ENCODE measurements at places on chromosomes 2 and 18.

GRCh38 chr2:120901201-120901600 lies 165.5 kb downstream of the GLI2 start:
- no peak for DNase-seq

DNA sequence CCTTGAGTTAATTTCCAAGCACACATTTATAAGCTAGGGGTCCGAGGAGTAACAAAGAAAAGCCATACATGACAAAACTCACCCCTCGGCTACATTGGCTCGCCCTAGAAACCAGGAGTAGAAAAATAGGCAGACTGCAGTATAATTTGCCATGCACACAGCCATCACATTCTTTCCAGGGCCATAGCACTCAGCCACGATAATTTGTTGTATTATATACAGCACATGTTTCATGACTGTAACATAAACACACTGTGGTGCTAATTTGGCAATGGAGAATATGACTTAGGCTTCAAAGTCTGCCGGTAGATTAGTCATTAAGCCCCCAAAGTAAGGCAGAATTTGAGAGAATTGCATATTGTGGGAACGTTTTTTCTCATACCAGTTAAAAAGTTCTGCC lies 254.9 kb downstream of the ZNF521 start:
- DNase-seq = no peak

GRCh38 chr2:149020432-149020851 lies 18.1 kb upstream of the LYPD6B start:
- peak; percentile 63 for DNase-seq

- DNase-seq = no peak
Observed at GRCh38 chr2:239824046-239824694, 201.0 kb downstream of the NDUFA10 start.

- no peak for DNase-seq
Observed at GRCh38 chr2:7190587-7191324, 273.5 kb downstream of the RNF144A start.

GRCh38 chr2:102145934-102146333 lies 3.4 kb downstream of the IL1R1 start:
- DNase-seq = no peak

DNA sequence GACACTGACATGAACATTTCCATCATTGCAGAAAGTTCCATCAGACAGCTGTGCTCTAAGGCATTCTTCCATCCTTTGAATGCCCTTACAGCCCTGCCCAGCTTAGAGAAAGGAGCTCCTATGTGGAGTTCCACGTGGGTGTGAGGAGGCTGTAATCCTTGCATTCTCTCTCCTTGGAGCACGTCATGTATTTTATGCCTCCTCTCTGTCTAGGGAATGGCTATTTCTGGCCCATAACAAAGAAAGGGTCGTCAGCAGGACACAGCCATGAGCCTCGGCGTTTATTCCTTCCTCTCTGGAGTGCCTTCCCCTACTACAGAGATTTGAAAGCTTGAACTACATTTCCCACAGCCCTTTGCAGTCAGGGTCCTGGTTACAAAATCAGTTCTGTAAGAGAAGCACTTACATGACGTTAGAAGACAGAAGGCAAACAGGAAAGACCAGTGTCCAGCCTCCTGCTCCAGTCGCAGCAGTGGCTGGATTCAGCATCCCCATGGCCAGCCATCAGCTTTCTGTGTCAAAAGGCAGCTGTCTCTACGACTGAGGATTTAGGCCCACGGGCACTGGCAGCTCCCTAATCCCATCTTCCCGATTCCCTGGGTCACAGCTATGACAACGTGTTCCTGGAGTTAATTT lies 234.9 kb downstream of the TFCP2L1 start:
- no peak for DNase-seq

GRCh38 chr2:187748958-187749357 lies 194.7 kb upstream of the TFPI start:
- DNase-seq = no peak

GRCh38 chr2:158094487-158095092 lies 7.1 kb upstream of the UPP2 start:
- DNase-seq = no peak

DNA sequence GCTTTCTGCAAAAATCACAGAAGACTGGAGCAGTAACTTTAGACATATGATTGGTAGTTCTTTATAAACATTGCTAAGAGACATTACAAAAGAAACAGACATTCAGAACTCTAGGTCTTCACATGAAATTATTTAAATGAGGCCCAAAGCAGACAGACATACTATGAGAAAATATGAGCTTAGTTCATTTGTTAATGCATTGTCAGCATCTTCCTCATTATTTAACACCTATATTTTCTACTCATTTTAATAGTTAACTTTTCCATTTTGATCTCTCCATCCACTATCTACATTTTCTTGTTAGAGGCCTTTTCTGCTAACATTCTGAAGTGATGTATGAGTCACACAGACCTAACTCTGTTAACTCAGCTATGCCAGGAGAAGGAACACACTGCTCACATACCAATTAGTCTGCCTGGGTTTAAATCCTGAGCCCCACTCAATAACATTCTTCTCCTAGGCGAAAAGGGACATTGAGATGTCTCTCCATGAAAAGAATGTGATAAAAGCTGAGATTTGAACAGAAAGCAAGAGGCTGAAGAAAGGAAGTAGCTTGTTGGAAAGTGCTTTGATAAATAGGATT lies 400.3 kb upstream of the PKDCC start:
- no peak for DNase-seq

GRCh38 chr2:69554568-69554967 lies 89.0 kb downstream of the AAK1 start:
- no peak for DNase-seq

DNA sequence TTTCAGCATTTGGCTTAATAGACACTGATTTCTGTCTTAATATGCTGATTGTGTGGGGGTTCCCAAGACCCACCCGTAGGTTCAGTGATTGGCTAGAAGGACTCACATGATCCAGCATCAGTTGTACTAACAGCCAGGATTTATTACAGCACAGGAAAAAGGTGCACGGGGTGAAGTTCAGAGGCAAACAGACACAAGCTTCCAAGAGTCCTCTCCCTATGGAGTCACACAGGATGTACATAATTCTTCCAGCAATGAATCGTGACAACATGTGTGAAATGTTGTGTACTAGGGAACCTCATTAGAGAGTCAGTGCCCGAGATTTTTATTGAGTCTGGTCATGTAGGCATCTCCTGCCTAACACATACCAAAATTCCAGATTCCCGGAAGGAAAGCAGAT lies 52.8 kb downstream of the GALNT1 start:
- DNase-seq = no peak

- no peak for DNase-seq
Observed at GRCh38 chr2:207123335-207123744, 42.4 kb downstream of the KLF7 start.

DNA sequence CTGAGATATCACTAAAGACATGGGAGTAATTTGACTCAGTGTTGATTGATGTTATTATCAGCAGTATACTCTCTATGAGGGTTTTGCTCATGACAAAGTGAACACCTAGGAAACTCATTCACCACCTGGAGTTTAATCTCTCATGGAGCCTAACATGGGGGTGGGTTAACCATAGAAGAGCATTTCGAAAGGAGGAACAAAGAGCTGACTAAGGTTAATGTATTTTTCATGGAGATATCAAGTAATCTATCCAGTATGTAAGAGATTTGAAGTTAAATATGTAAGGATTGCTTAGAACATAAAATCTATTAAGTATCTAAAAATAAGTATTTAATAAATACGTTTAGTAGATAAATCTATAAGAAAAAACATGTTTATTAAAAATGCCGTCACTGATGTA lies 917.8 kb downstream of the EPHA4 start:
- no peak for DNase-seq

DNA sequence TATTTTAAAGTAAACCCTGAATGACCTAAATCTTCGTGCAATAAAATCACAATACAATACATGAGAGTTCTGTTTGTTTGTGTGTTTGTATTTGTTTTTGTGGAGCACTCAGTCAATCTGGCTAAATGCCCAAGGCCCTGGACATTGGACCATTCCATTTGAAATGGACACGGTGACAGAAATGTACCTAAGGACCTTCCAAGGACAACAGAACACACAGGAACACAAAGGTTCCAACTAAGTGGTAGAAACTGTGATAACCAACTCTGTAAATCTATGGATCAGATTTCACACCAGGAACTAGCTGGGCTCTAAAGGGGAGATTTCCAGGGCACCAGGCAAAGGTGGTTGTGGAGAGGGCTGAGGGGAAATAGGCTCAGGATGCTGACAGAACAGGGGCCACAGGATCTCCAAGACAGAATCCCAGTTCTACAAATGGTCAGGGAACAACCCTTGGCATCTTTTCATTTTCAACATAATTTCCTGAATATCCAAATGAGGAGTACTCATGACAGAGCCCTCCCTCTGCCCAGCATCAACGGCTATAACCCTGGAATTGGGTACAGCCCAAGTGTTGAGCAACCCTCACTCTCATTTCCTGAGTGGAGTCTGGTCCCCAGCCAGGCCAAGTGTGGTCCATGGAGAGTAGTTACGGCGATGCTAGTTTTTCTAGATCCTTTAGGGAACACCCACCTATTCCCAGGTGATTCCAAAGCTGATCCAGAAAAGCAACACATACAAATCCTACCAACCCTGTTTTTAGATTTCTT lies 78.4 kb downstream of the NCKAP5 start:
- no peak for DNase-seq

DNA sequence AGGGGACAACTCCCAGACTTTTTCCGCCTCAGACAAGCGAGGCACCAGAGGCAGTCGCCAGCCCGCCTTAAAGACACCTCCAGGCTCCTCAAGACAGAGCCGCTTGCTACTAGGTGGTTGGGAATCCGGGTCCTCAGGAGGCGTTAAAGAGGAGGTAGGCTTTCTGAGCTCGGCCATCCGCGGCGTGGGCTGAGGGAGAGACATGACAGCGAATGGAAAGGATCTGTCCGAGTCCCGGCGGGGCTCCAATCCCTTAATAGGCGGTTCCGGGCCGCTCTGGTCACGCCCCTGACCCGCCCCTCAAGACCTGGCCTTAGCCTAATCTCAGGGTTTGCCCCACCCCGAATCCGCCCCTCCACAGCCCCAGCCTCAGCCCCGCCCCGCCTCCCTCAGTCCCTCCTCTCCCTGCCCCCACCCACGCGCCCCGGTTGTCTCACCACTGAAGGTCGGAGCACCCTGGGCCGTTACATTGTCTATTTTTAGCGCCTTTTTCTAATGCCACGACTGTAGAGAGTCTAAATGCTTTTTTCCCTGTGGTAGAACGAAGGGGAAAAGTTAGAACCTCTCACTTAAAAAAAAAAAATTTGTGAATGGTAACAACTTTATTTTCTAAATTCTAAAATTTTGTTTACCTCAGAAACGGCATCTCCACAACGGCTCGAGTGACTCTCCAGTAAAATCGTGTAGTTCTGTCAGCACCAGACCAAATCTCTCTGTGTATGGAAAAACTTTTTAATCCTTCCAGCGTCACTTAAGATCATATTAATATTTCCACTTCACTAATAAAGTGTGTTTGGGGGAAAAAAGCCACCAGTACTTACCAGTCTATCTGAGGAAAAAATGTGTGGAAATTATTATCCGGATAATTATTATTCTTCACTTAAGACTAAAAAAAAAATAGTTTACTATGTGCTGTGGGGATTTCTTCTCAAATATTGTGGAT lies at the start of gene RAD51AP2:
RAD51AP2 (minus strand) TSS at position 229 of the 943 bp plus-strand sequence; CDS start at position 204, 25 bp downstream.
- peak; percentile 18 for DNase-seq

- DNase-seq = no peak
Observed at GRCh38 chr2:8255448-8255800, 426.4 kb upstream of the ID2 start.

- no peak for DNase-seq
Observed at GRCh38 chr2:181025004-181025403, 44.6 kb downstream of the UBE2E3 start.

- no peak for DNase-seq
Observed at GRCh38 chr18:65257149-65257548, 493.7 kb upstream of the CDH7 start.

DNA sequence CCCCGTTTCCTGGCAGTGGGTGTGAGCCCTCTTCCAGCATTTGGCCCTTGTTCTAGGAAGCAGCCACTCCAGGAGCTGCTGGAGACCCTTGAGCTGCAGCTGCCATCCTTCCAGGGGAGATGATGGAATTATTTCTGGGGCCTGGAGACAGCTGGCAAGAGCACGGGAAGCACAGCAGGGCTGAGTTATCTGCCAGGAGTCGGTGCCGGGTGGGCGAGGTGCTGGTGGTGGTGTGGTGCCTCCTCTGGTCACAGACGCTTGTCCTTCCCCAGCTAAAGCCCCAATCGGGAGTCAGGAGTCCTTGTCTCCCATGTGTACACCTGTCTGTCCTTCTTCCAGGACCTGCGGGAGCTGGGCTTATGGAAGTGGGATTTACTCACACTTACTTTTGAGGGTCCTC lies 36.0 kb downstream of the DPYSL5 start:
- DNase-seq = no peak

- no peak for DNase-seq
Observed at GRCh38 chr2:19829672-19830071, 72.1 kb downstream of the TTC32 start.

DNA sequence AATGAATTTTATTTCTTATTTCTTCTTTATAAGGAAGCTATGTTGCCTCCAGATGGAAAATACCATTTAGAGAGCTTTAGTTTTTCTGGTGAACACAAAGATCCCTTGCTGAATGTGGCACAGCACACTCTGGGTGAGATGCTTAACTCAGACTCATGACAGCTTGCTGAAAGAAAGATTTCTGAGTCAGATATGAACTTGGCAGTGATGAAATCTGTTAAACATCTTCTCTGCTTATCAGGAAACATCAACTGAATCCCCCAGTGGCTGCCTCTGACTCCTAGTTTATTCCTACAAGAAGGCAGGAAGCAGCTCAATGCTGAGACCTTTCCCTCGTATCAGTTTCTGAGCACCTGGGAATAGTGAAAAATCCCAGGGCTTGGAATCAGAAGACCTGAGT lies 162.8 kb downstream of the OSR1 start:
- DNase-seq = no peak

- no peak for DNase-seq
Observed at GRCh38 chr2:48483916-48484315, 46.0 kb upstream of the STON1 start.

GRCh38 chr2:172693037-172693436 lies 42.6 kb upstream of the RAPGEF4 start:
- peak; percentile 10 for DNase-seq

DNA sequence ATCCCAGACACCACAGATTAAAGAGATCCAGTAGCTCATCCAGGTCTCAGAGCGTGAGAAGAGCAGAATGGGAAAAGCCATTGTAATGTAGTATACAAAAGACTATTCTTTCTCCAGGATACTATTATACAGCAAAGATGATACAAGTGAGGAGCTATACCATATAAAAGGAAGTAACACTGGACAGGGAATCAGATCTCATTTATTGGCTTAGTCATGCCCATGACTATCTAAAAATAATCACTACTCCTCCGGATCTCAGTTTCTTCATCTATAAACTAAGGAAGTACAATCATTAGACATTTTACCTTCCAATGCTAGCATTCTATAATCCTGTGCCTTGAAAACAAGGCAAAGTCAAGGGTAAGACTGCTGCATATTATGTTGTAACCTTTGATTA lies 19.4 kb downstream of the KRCC1 start:
- no peak for DNase-seq

DNA sequence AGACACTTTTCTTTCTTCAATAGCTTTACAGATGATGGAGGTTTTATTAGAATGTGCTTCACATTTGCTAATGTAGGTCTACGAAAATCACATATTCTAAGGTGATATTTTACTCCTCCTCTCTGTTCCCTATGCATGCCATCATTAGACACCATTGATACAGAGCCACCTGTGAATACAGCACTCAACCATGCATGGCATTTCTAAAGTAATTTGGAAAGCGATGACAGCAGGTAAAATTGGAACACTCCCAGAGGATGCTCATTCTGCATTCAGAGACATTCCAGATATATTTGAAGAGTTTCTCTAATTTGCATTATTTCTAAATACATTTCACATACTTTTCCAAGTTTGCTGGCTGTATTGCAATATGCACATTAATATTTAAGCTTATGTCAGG lies 65.3 kb upstream of the RIT2 start:
- DNase-seq = no peak

Measured in SHP77 treated with DMSO at 0.1 percent for 48 hours (cell line).